ENCODE measurements at places on chromosomes 13 and 19. TPM values are rescaled to one million over a fixed set of nuclear protein-coding genes. Genes with fewer than 3 reads are reported as not detected.

DNA sequence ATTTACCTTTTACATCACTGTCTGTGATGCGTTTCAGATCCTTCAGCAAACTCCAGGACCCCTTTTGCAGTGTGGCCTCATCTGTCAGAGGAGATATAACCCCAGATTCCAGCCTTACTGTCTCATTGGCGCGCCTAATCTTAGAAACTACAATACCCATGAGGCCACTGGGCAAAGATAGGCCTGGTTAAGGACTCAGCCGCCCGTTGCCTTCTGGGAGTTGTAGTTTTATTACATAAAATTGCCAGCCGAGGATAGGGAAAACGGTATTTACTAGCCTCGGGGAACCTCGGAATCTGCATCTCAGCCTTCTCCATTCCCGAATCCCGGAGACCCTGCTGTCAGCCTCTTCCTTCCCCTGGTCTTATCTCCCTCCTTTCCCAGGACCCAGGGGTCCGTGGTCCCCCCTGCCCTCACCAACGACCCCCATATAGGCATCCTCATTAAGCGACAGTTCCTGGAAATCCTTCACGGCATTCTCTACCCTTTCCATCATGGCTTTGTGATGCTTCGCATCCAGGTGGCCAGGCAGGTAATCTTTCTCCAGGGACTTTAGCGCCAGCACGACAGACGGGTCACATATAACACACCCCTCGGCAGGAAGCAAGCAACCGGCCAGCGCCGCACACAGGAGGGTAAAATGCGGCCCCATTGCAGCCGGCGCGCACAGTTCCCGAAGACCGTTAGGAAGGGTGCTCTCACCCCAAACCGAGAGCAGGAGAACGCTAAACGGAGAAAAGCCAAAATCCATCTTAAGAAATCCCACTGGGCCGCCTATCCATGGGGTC is 1.3 kb downstream of the IZUMO1 start:
- no peak for DNase-seq

- DNase-seq: no peak
Observed at GRCh38 chr13:45879666-45880065, 28.1 kb upstream of the SIAH3 start.

DNA sequence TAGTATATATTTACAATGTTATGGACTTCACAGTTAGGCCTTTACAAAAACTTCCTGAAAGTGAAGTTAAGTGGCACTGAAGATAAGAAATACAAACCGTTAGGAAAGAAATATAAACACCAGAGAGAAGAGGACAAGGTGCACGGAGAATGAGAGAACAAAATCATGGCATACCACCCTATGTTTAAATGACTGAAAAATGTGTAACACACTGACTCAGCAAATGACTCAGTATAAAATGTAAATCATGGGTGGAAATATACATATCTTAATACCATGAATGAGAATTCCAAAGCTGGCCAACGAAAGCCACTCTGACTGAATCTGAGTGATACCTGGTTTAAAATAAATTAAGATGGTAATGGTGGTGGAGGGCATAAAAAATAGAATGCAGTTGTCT is 260.8 kb downstream of the DNAJC15 start:
- DNase-seq: no peak

DNA sequence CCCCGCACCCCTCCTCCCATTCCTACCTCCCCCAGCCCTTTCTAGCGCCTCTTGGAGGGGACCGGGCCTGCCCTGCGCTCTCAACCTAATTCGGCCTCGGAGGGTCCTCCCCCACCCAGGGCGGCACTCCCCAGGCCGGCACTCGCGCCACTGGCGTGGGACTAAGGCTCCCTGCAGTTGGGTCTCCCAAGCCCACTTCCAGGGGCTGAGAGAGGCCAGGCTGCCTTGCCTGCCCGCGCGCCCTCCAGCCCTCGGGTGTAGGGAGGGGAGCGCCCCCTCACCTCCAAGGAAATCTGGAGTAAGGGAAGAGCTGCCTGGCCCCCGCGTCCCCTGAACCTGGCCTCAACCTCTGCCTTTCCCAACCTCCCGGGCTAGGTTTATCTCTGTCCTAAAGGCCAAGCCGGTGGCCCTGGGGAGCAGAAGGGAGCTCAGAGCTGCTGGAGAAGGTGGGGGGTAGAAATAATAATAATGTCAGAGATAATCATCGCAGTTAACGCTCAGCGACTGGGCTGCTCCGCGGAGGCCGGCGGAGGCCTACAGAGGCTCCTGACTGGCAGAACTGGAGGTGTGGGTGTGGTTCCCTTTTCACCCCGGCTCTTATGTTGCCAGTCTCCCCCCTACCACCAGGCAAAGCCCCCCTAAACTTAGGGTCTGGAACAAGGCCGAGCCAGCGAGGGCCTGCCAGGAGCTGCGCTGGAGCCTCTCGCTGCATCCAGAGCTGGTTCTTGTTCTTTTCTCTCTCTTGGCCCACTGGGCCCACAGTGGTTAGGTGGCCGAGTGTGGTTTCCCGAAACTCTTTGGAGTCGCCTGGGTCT is 9.6 kb downstream of the ZIC2 start:
- no peak for DNase-seq

GRCh38 chr13:76016799-76017400 is 380.8 kb downstream of the LMO7 start:
- DNase-seq: peak; percentile 21

DNA sequence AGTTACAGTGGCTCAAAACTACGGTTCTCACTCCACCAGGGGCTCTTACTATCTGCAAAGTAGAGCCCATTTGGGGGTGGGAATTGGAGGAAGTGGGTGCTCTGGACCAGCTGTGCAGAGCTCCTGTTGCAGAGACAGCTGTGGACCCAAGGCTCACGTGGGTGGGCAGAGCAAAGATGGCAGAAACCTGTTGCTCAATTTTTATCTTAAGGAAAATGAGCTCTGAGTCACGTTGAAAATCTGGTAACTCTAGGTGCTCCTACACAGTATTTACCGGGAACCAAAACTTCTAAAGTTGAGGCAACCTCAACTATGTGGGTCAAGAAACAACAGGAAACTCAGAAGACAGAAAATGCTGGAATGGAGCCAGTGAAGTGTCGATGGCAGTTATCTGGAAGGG is 30.2 kb upstream of the SLC15A1 start:
- no peak for DNase-seq

DNA sequence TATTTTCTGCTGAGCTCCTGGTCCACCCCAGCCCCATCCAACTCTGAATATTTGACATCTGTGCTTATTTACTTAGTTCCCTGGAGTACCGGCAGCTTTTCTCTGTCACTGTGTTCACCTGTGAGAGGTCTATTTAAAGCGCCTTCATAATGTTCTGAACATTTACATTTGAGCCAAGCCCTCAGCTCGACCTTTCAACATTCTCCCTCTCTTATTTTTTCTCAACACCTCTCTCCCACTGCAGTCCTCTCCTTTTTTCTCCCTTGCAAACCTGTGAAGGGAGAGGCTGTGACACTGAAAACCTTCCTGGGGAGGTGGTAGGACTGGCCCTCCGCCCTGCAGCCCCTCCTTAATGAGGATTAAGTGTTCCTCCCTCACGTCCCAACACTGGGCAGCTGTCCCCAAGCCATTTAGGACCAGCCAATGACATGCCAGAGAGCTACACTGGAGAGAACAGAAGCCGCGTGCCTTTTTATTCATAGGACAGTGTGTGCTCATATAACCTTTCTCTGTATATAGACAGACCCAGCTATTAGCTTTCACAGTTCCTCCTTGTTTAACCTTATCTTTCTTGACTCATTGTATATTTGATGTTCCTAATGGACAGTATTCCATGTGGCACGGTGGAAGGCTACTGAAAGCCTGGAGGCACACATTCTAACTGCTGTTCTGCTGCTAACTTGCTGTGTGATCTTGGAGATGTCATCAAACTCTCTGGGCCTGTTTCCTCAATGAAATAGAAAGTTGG is 134.8 kb downstream of the NUFIP1 start:
- no peak for DNase-seq

DNA sequence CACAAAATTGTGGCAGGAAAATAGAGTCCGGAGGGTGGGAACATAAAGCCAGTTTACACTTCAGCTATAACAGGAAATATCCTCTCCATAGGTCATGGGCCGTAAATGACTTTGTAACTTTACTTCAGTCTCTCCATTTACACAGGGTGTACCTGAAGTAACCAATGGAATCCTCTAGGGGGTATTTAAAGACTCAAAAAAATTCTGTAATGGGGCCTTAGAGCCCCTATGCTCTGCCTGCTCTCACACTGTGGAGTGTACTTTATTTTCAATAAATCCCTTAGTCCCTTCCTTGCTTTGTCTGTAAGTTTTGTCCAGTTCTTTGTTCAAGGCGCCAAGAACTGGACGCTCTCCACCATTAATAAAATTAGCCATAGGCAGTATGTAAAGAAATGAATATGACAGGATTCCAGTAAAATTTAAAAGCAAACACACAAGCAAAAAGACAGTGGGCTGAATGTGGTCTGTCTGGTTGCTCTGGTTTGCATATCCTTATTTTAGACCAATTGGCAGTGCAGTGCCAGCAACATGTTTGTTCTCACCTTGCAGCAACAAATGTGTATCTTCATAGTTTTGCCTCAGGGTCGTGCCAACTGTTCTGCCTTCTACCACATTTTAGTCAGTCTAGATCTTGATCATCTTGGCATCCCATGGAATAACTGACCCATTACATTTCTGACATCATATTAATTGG is 801.5 kb upstream of the SPRY2 start:
- no peak for DNase-seq

DNA sequence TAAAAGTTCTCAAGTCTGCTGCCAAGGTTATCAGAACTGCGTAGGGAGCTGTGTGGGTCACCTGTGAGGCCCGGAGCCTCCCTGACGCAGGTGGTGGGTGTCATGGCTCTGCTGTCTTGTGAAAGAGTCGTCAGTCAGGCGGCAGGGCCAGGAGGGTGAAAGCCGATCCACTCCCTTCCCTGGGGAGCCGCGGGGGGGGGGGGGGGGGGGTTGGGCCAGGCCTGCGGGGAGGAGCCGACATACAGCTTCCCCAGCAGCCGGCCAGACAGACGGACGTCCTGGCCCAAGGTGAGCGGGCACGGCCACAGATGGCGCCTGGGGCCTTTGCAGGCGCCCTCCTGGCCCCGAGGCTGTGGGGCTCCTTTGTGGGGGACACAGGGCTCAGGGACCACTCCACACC is 12.4 kb downstream of the SBNO2 start:
- DNase-seq: no peak

GRCh38 chr13:19185086-19185864 is 3.7 kb upstream of the TUBA3C start:
- no peak for DNase-seq

DNA sequence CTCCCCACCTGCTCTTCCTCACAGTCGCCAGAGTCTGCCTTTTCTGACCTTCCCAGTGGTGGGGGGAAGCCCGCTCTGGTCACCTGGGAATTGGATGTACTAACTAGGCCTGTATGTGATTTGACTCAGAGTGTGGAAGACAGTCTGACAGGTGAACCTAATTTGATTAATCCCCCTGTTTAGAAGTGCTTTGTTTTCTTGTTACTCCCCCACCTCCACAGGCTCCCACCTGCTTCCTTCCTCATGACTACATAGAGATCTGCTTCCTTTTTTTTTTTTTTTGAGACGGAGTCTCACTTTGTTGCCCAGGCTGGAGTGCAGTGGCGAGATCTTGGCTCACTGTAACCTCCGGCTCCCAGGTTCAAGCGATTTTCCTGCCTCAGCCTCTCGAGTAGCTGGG is 44.0 kb downstream of the COG3 start:
- no peak for DNase-seq

GRCh38 chr19:44315883-44316282 is 11.1 kb upstream of the ZNF235 start:
- DNase-seq: no peak

- no peak for DNase-seq
Observed at GRCh38 chr13:110192472-110192871, 114.5 kb downstream of the COL4A1 start.

DNA sequence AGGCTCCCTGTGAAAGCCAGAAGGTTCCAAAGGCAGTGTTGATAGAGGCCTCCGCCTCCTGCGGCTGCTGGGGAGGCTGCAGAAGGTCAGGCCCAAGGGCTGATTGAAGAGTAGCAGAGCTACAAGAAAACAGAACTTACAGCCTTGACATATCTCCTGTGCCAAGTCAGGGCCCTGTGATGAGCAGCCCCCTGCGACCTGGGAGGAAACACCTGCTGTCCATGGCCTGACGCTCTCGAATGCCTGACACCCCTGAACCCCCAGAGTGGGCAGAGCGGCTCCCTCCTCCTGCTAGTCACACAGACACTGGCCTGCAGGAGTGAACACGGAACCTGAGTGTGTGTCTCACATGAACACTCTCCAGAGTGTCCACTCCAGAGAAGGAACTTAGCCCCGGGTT is 38.2 kb upstream of the TUBGCP3 start:
- DNase-seq: no peak

DNA sequence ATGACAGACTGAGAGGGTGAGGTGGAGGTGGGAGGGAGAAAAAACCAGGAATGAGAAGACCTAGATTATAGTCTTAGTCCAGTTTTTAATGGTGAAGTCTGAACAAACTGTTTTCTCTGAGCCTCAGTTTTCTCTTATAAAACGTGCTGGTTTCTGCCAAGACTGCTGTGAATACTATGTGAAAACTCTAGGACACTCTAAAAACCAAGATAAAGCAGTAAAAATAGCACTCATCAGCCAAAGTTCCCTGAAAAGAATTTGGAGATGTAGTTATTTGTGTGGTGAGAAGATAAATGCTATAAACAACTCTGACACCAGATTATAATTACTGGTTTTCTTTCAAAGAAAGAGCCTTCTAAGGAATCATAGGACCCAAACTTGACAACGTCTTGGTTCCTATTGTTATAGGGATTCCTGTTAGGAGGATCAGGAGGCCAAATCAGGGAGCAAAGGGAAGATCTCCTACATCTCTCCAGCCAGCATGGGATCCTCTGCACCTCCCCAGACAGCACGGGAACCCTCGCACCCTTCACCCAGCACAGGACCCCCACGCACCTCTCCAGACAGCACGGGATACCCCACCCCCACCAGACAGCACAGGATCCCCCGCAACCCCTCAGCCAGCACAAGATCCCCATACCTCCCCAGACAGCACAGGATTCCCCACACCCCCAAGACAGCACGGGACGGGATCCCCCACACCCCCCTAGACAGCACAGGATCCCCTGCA is 130.2 kb downstream of the MIPEP start:
- DNase-seq: no peak

- DNase-seq: no peak
Observed at GRCh38 chr13:68535329-68535728, 1305.2 kb upstream of the PCDH9 start.

- DNase-seq: no peak
Observed at GRCh38 chr13:80203496-80203895, 137.4 kb downstream of the SPRY2 start.

MRPL54 gene
- 154 TPM for polyA plus RNA-seq

ATP5F1D gene
- polyA plus RNA-seq: 209 TPM

NRTN gene
- polyA plus RNA-seq: 0.64 TPM

PGLYRP1 gene
- not detected for polyA plus RNA-seq

KLK3 gene
- polyA plus RNA-seq: not detected

C1QTNF9B gene
- not detected for polyA plus RNA-seq

CRX gene
- polyA plus RNA-seq: not detected

SIAH3 gene
- polyA plus RNA-seq: 0.17 TPM

MBD3L2 gene
- not detected for polyA plus RNA-seq

GJB2 gene
- polyA plus RNA-seq: not detected

KIR2DL1 gene
- polyA plus RNA-seq: not detected

CEACAM4 gene
- polyA plus RNA-seq: not detected

LRRC63 gene
- polyA plus RNA-seq: 0.31 TPM
